ENCODE measurements at places on chromosomes 2 and 18.

DNA sequence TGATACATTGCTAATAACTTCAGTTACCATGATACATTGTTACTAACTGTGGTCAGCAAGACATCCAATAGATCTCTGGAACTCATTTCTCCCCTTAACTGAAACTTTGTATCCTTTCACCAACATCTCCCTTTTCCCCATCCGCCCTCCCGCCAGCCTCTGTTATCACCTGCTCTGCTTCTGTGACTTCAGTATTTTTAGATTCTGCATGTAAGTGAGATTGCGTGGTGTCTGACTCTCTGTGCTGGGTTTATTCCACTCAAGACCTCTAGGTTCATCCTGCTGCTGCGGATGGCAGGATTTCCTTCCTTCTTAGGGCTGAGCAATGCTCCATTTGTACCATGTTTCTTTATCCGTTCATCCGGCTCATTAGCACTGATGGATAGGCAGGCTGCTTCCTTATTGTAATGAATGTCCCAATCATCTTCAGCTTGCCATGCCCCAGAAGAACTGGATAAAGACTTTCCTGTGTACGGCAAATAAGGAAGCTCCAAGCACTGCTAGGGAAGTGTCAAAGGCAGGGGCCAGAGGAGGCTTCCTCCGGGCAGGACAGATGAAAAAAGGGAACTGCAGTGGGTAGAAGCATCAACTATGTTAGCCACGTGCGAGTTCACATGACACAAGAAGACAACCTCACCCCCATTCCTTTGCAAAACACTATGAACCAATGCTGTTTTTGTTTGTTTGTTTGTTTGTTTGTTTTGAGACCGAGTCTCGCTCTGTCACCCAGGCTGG, 113.4 kb downstream of the EIPR1 start:
- no peak for DNase-seq

DNA sequence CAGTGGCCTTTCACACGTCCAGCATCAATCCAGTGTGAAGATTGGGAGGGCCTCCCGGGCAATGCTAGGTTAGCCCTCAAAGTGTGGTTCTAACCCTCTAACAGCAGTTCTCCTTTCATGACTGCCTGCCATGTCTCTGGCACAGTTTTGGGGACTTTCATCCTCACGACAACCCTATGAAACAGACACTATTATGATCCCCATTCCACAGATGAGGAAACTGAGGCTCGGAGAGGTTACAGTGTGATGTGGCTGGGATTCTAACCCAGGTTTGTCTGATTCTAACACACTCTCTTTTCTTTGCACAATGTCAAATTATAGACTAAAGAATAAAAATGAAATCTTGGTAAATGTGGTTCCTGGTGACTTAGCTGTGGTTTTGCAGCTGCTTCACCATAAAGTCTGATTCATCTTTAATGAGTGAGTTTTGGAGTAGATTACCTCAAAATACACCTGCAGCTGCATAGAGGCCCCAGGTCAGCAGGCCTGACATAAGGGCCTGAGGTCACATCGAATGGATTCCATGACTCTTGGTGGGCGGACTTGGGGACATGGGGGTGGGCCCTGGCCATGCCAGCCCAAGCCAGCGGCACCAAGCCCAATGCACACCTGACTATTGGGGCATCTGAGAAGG, 214.4 kb downstream of the GLI2 start:
- no peak for DNase-seq

GRCh38 chr2:37846207-37846606, 78.9 kb upstream of the RMDN2 start:
- DNase-seq, result no peak

GRCh38 chr18:55012008-55012407, 52.7 kb upstream of the CCDC68 start:
- DNase-seq, result no peak

DNA sequence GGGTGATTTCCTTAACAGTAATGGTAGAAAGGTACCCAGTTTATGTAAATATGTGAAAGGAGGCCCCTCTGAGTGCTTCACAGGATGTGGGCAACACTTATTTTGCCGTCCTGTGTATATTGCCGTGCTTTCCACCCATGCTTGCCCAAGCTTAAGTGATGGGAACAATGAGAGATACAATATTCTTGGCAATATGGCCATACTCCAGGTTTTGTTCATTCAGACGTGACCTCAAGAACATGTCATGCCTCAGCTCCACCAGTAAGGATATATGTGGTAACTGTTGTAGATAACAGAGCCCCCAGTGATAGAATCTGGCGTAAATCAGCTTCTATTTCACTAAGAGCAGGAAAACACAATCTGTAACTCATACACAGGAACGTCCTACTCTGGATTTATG, 318.7 kb downstream of the PTPRM start:
- DNase-seq, result no peak

GRCh38 chr2:205366336-205367060, 315.8 kb upstream of the NRP2 start:
- no peak for DNase-seq

- no peak for DNase-seq
Observed at GRCh38 chr2:217048730-217049129, 188.9 kb upstream of the TNP1 start.

DNA sequence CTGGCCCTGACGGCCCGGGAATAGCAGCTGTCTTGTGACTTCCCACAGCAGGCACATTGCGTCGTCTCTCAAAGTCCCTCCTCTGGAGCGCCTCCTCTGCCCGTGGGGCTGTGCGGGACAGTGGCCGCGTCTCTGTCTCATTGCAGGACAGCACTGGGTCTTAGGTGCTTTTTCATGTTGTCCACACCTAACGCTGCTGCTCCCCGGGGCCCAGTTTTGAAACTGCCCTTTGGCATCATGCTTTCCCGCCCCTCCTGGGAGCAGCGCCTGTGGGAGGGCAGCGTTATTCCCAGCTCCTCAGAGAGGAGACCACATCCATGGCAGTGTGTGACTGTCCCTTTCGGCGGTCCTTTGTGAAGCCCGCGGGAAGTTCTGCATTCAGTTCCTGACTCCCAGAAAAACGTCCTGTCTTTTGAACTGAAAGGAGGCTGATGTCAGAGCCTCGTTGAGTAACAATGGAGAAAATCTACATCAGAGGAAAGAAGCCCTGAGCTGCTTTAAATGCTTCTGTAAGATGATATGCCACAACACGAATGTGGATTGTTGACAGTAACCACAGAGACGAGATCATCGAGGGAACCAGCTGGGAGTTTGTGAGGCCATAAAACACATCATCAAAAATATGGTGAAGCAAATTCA, 226.0 kb downstream of the FAM210A start:
- no peak for DNase-seq

GRCh38 chr2:212181646-212182045, 357.0 kb downstream of the ERBB4 start:
- DNase-seq, result no peak

- no peak for DNase-seq
Observed at GRCh38 chr2:130901061-130901460, 64.3 kb downstream of the ARHGEF4 start.

DNA sequence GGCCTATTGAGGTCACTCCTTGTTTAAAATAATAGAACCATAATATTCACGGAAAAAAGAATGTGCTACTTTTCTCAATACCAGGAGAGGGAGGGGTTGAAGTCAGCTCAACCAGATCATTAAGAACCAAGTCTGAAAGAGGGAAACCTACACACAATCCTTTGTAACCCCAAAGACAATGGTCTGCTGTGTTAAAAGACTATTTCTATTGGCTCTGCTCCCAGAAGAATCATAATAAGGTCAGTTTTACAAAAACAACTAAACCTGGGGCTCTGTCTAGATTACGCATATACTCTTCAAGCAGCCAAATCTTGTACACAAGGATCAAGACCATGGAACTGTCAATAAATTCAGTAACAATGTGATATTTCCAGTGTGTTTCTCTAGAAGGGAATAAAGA, 177.2 kb upstream of the CRIM1 start:
- no peak for DNase-seq

DNA sequence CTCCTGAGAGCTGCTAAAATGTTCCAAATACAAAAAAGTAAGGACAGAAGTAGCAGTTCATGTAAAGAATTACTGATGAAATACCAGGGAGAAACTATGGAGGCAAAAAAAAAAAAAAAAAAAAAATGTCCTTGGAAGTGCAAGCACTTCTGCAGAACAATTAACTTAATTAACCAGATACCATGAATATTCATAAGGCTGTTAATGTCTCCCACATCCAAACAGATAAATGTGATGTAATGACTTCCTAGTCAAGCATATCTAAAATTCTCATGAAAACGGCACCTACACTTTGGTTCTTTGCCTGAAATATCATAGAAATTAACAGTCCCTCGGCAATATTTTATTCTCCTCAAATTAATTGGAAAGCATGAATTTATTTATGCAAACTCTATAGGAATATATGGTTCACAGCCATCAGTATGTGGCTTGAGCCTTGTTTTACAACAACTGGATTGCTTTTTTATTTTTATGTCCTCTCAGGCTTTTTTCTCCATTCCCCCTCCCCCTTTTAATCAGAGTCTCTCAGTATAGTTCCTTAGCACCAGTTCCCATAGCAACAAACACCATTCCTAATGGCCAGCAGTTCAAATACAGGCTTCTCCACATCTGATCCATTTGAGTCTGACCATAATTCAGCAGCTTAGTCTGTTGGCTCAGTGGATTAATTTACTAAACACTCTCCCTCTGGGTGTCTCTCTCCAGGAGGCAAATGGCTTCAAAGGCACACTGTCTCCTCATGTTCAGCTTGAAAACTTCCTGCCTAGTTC, 97.1 kb downstream of the ITGA4 start:
- DNase-seq, result no peak

Data from activated CD8-positive, alpha-beta memory T cell treated with anti-CD3 and anti-CD28 coated beads for 1 hour (primary cell).